Stimulated activated CD4-positive, alpha-beta T cell treated with anti-CD3 and anti-CD28 coated beads, TNF-alpha, amount 100 ng/mL, for 1 hour (primary cell): ENCODE measurements at places on chromosomes 2 and 18.

GRCh38 chr2:17327649-17328048 lies 190.6 kb downstream of the RAD51AP2 start:
- no peak for DNase-seq

- no peak for DNase-seq
These were observed 240.1 kb downstream of the FAM210A start for GRCh38 chr18:13486284-13486683.

DNA sequence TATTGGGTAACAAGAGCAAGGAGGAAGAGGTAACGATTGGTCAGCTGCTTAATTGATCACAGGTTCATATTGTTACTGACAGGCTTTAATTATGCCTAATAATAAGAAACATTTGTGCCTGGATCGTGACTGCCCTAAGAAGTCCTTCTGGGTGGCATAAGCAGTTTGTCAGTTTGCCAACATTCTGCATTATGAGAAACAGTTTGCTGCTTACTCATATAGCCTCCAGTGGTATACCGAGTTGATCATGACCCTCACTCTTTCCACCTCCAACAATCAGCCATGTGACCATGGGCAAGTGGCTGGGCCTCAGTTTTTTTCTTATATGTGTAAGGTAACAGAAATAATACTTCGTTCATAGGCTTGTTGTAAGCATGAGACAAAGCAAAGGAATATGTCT lies 96.6 kb upstream of the CABLES1 start:
- DNase-seq = no peak

GRCh38 chr2:25420820-25421237 lies 79.1 kb upstream of the DNMT3A start:
- DNase-seq = no peak

- no peak for DNase-seq
These were observed 4.7 kb upstream of the IL36G start for GRCh38 chr2:112973156-112973555.

GRCh38 chr2:216493334-216493685 lies 5.3 kb upstream of the RPL37A start:
- DNase-seq = no peak

- DNase-seq = no peak
These were observed 308.4 kb upstream of the MYT1L start for GRCh38 chr2:2639251-2640139.

GRCh38 chr2:176643646-176644045 lies 374.4 kb downstream of the MTX2 start:
- no peak for DNase-seq

GRCh38 chr2:161135951-161136593 lies 24.2 kb upstream of the TANK start:
- no peak for DNase-seq

DNA sequence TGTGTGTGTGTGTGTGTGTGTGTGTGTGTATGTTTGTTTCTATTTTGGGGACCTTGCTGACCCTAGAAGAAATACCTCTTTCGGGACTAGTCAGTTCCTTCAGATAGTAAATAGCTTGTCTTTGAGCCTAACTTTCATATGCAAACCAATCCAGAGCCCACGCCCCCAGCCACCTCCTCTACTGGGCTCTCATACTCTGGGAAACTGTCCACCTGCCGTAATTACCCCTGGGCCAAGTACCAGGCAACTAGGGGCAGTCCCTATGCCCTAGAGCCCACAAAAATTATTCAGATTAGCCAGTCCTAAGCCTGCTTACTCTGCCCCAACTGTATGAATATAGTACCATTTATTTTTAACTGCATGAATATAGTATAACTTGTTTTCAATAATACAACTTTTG lies 970.4 kb downstream of the EPHA4 start:
- DNase-seq = no peak

DNA sequence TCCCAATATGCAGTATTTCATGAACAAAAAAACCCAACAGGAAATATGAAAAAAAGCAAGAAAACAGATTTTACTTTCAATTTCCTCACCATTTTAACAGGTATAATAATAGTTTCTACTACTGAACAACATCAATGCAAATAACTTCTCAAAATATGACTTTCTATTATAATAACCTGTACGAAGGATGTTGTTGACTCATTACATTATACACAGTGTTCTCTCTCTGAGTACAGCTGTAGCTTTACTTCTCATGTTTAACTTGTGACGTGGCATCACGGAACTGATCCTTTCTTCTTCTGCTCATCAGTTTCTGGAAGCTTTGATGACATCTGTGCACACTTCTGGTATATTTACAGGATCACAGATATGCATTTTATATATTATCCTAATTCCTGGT lies 40.0 kb downstream of the FAM228A start:
- DNase-seq = no peak
